Upper lobe of right lung (tissue), 1 donor: ENCODE measurements at places on chromosomes 2 and 18.

- no peak for DNase-seq
Measured at GRCh38 chr2:62727259-62727867, 21.9 kb downstream of the EHBP1 start.

GRCh38 chr2:231184319-231184718, 14.1 kb upstream of the ARMC9 start:
- DNase-seq: no peak

- no peak for DNase-seq
Measured at GRCh38 chr2:21928292-21928691, 804.5 kb downstream of the TDRD15 start.

DNA sequence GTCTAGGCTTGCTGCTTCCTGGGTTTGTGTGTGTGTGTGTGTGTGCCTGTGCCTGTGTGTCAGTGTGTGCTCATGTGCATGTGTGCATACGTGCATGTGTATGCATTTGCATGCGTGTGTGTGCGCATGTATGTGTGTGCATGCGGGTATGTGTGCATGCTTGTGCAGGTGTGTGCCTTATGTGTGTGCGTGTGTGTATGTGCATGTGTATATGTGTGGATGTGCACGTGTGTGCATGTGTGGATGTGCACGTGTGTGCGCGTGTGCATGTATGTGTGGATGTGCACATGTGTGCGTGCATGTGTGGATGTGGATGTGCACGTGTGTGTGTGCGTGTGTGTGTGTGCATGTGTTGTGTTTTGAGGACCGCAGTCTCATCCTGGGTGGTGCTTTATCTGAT, 42.8 kb downstream of the LPIN1 start:
- no peak for DNase-seq

DNA sequence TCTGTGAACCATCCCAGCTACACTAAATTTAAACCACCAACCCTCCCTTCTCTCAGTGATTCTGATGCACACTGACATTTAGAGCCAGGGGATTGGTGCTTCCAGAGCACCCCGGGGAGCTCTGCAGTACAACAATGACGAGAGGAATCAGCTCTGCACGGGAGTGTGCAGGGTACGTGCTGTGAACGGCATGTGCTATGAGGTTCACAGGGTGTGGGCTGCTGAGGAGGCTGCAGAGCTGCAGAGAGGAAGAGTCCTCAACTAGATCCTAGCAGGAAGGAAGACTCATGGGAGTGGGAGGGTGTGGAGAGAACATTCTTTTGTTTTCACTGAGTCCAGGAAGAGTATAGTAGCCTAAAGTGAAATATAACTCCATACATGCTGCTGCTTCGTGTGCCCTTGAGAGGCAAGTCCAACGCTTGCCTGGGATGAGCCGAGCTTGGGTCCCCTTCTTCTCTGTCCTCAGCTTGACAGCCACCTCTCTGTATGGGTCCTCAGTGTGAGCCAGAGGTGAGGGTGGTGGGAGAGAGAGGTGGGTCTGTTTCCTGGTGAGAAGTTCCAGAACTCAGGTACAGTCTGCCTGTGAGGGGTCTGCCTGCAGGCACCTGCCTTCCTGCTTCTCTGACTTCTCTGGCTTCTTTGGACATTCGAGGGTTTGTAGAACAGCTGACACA, 118.8 kb downstream of the CTIF start:
- DNase-seq: no peak

DNA sequence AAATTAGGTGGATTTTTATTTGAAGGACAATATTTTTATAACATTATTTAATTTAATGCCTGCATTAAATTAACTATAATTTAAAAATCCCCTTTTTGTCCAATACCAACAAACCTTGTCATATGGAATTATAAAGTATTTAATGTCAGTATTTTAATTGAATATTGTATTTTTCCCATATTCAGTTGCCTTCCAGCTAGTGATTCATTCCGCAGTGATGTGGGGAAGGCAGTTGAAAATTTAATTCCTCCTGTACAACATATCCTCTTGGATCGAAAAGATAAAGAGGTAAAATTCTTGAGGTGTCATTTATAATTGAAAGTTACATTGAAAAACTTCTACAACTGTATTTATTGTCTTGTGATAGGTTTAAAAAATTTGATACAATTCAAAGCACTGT, 40.4 kb downstream of the WDR7 start:
- DNase-seq: no peak

DNA sequence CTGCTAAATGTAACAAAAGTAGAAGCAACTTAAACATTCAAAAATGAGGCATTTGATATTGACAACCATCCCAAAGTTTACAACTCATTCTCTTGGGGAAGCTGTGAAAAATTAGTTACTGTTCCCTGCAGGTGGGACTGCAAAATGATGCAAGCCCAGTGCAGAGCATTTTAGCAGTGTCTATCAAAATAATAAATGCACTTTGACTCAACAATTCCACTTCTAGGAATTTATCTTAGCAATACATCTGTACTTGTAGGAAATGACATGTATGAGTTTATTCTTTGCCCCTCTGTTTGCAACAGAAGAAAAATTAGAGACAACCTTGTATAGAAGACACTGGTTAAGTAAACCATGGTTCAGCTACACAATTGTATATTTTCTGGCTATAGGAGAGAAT, 48.0 kb upstream of the TLK1 start:
- no peak for DNase-seq

DNA sequence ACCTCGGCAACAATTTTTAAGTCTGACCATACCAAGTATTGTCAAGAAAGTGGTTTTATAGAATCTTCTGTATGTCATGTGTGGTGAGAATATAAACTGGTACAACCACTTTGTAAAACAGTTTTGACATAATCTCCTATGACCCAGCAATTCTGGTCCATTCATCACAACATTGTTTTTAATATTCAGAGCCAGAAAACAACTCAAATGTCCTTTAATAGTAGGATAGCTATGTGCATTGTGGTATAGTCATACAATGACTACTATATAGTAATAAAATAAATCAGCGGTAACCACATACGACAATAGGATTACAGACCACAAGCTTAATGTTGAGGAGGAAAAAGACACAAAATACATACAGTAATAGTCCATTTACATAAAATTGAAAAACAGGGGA, 175.2 kb upstream of the SPATS2L start:
- no peak for DNase-seq
